ENCODE measurements at places on chromosomes 16 and 17.
A peak's percentile ranks its signal among the peaks of the same experiment; 100 is the strongest.

DNA sequence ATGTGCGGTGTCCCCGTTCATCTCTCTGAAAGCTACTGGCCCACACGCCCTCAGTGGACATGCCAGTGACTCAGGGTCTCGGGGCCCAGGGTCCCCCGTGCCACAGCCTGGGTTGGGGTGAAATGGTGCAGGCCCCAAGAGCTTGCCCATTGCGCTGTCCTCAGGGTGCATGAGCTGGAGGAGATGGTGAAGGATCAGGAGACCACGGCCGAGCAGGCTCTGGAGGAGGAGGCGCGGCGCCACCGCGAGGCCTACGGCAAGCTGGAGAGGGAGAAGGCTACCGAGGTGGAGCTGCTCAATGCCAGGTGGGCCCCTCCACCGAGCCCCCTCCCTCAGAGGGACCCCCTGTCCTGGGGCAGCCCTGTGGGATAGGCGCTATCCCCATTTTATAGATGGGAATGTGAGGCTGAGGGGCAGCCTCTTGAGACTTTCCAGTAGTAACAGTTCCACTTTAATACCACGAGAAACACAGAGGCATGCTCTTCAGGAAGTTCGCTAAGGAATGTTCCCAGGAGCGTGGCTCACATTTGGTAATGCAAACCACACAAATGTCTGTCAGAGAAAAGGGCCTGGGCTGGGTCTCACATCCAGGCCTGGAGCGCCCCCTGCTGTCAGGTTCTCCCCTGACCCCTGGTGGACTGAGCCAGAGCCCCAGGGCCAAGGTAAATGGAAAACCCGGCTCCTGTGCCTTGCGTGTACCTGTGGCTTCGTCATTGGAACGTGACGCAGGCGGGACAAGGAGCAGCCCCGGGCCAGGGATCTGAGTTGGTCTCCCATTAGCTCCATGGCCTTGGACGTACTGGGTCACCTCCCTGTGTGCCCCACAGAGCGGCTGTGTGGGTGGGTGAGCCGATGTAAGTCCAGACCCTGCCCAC is 133.7 kb downstream of the RAB11FIP4 start:
- peak; percentile 97 for DNase-seq

DNA sequence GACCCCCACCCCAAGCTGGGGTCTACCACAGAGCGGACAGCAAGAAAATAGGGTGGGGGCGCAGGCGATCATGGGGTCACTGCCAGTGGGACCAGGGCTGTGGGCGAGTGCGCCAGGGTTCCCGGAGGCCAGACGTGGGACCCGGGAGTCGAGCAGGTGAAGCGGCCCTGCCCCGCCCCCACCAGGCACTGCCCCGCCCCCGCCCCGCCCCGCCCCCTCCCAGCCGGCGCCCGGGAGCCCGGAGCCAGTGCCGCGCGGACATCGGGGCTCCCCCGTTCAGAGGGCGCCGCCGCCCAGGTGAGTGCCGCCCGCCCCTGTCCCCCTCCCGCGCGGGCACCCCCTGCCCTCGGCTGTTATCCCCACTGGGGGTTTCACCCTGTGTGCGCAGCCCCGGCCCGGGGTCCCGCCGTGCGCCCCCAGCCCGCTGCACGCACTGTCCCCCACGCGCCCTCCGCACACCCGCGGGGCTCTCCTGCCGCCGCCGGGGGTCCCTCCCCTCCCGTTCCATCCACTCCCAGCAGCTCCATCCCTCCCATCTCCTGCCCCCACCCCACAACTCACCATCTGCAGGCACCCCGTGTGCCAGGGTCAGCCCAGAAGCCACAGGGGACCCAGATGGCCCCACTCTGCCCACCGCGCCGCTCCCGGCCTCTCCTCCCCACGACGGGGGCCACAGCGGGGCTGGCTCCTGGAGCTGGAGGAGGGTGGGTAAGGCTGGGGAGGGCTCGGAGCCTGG is at the start of gene SSTR5:
SSTR5 (plus strand) TSS at position 222 of the 736 bp plus-strand sequence. CDS start 6,122 bp downstream, outside the sequence.
- no peak for DNase-seq

- DNase-seq: no peak
Measured at GRCh38 chr16:23257682-23258081, 44.4 kb upstream of the SCNN1B start.

- DNase-seq: no peak
Measured at GRCh38 chr16:85262558-85263238, 150.4 kb upstream of the CIBAR2 start.

DNA sequence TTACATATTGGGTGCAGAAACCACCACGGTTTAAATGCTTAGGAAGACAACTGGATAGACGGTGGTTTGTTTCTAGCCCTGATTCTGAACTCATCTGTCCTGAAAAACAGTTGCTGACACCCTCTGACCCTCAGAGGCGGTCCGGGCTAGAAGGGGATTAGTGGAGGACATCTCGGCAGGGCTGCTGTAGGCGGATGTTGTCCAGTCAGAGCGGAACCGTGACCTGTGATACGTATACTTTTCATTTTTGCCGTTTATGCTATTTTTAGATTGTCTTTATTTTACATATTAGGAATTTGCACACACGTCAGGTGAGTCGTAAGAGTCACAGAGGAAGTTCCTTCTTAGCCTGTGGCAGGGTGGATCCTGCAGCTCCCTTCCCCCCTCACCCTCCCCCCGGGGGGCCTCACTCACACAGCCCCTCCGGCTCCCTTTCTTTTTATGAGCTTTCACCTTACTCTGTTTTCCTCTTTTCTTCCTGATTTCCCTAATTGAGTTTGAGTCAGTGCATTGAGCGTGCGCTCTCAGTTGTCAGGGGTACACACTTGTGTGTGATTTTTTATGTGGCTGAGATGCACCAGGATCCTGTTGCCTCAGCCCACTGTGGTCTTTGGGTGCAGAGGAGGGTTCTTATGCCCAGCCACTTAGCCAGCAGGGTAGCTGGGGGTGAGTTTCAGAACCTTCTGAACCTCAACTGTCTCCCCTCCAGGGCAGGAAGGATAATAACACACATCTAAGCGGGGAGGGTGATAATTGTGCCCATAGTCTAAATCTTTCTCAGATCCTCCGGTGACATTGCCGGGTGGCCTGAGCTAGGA is 211.1 kb upstream of the CHMP6 start:
- no peak for DNase-seq

- no peak for DNase-seq
Measured at GRCh38 chr17:29071303-29071702, 28.4 kb downstream of the PIPOX start.

DNA sequence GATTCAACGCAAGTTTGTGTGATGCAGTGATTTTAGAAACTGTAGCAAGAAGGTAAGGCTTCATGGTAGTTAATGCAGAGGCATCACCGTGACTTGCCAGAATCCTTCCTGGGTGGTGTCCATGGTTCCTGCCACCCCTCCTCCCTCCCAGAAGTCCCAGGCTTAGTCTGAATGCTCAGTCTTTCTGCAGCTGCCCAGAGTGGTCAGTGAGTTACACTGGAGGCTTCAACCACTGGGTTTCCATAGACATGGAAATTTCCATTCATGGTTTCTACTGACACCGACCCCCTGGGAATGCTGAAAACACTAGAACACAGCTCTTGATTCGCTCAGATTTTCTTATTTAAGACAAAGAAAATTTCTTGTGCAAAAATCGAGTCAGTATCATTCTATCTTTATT is 159.4 kb upstream of the HSBP1 start:
- no peak for DNase-seq

GRCh38 chr17:1323336-1323735 is 43.9 kb downstream of the TRARG1 start:
- no peak for DNase-seq

DNA sequence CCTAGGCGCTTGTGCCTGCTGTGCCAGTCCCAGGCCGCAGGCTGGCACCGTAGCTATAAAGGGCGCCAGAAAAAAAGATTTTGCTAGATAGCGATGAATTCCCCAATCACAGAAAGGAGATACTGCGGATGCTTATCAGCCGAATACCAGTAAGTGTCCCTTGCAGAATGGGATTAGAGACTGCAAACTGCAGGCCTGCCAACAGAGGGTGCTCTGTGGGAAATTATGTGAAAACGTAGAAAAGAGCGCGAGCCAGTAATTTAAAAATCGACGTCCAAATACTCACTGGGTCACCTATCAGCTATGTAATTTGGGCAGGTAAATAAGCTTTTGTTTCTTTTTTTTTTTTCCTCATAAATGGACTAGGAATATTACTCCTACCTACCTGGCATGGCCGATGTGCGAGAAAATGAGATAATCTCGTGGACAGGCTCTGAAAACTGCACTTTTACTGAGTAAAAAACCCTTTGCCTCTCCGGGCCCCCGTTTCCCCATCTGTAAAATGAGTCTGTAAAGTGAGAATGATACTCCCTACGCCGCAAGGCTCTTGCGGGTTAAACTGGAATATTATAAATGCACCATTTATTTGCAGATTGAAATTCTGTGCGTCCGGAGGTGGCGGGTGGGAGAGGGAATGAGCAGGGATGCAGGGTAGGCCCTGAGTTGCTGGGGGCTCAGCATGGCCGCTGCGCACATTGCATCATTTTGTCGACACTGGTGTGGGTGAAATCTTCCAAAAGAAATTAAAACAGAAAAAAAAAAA is 1.2 kb upstream of the COG1 start:
- peak; percentile 80 for DNase-seq

DNA sequence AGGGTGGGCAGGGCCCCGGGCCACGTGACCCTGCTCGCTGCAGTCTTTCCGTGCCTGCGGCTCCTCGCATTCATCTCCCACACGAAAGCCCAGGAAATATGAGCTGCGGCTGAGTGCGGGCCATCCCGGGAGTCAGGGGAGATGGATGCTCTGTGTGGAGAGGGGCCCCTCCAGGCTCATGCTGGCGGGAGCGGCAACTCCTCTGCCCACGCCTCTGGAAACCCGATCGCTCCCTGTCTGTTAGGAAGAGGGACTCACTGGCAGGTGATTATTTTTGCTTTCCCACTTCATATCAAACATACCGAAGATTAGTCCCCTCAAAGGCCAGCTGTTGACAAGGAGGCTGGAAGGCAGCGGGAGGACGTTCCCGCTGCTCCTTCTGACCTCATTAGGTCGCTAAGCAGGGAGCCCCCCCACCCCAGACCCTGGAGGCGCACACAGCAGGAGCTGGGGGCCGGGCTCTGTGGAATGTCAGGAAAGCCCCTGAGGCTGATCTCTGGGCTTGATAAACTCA is 228.5 kb downstream of the FOXL1 start:
- no peak for DNase-seq

DNA sequence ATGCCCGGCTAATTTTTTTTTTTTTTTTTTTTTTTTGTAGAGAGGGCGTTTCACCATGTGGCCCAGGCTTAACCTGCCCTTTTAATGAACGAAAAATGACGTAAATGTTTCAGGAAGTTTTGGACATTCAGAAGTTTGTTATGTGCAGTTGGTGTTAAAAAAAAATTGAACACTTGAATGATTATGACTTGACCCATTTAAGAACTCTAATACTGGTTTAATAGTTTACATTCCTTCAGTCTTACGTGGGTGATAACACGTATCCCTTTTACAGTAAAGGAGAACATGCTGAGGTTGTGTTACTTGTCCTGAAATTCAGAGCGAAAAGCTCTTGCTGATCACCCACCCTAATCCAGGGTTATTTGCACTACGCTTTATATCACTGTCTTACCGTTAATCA is 1.7 kb downstream of the MLYCD start:
- DNase-seq: no peak

DNA sequence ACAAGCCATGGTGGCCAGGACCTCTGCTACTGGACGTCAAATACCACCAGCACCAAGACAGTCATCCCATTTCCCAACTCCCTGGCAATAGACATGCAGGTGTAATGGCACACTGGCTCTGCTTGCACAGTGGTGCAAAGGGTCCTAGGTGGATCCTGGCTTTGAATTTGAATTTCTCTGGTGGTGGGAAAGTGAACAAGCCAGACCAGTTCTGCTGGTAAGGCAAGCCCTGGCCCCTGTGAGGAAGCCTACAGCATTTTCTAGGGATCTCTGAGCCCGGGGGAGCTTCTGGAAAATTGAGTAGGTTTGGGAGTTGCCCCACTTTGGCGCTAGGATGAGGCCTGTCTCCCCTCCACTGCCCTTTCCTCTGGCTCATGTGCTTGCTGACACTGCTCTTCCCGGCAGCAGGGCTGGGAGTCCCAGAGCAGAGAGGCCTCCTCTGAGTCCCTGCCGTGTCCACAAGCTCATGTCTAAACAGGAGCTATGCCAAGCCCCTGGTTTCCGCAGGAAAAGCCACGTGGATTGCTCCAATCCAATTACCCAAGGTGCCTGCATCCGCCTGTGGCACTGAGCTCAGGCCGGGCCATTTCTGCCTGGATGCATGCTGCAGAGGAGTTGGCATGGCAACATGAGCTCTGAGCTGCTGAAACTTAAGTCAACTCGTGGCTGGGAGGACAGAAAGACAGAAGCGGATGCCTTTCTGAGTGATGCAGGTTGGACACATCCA is 67.0 kb downstream of the PRMT7 start:
- no peak for DNase-seq

DNA sequence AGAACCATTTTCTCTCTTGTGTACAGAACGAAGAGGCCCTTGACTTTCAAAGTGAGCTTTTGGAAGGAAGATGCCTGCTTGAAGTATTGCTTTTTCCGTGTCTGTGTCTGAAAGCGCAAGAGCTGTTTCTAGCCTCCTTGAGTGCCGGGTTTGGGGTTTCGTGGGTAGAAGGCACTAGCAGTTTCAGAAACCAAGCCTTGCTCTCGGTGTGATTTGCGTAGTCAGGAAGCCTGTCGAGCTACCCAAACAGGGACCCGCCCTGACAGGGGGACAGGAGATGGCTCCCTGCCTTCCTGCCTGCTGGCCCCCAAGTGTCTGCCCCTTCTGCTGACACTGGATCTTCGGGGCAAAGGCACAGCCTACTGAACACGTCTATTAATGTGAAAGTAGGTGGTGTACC is 322.0 kb downstream of the MAF start:
- DNase-seq: no peak

GRCh38 chr16:54201200-54201599 is 85.4 kb downstream of the IRX3 start:
- no peak for DNase-seq

GRCh38 chr17:73623818-73624217 is 20.4 kb downstream of the SDK2 start:
- no peak for DNase-seq

DNA sequence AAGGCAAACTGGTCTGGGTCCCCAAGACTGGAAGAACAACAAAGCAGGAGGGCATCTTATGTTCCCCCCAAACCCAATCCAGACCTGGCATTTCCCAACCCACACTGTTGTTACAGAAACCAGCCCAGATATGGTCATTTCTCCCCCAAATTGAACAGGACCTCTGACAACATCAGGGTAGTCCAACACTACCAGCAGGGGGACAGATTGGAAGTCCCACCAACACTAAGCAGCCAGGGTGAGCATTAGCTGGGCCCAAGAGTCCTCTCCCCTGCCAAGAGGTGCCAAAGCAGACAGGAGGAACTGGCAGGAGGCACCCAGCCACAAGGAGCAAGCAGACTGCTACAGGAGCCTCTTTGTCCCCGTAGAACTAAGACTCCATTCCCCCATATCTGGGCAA is 29.3 kb upstream of the CNEP1R1 start:
- no peak for DNase-seq

GRCh38 chr17:1438593-1439083 is 17.4 kb downstream of the CRK start:
- DNase-seq: peak; percentile 71

- DNase-seq: peak; percentile 42
Measured at GRCh38 chr17:76421044-76421407, 31.9 kb downstream of the UBE2O start.

DNA sequence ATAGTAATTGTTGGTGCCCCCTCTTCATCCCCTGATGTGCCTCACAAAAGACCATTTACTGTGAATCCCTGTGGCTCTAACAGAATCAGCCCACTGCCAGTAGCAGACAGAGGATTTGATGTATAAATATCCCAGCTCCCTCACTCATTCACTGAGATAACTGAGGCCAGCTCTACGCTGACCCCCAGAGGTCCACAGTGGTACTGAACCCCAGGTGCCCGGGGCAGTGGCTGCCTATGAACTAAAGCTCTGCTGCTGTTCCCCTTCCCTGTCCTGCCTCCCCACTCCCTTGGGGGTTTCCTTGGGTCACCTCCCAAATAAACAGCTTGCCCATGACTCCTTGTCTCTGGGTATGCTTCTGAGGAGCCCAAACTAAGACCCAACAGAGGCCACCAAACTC is 295.8 kb downstream of the FOXL1 start:
- peak; percentile 42 for DNase-seq

Measured in hepatic stellate cell (primary cell).